Activated naive CD4-positive, alpha-beta T cell (primary cell): ENCODE measurements at places on chromosomes 7 and 10.

DNA sequence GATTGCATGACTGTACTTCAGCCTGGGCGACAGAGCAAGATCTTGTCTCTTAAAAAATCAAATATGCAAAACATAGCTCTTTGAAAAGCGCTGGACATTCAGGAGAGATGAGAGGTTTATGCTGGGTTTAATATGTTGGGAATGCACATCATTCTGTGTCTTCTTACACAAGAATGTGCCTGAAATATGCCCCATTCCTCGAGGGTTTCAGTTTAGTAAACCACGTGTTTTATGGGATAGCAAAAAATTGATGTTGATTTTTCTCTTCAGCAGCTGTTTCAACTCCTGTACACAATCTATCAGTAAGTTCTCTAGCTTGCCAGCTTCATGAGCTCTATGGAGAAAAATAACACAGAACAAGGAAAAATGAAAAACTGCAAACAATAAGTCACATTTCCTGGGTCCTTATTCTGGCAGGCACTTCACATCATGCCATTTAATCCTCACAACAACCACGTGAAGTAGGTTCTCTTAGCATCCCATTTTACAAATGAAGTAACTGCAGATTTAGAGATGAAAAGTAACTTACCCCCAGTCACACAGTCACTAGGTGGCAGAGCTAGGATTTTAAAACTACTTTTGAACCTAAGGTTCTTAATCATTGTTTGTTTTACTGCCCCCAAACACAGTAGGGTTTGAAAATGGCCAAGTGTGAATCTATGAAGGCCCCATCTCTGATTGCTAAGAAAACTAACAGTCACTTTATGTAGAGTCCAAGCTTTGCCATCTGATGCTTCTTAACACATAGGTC lies 423.6 kb downstream of the PHTF2 start:
- no peak for DNase-seq

GRCh38 chr7:3861386-3861785 lies 560.3 kb downstream of the SDK1 start:
- no peak for DNase-seq

DNA sequence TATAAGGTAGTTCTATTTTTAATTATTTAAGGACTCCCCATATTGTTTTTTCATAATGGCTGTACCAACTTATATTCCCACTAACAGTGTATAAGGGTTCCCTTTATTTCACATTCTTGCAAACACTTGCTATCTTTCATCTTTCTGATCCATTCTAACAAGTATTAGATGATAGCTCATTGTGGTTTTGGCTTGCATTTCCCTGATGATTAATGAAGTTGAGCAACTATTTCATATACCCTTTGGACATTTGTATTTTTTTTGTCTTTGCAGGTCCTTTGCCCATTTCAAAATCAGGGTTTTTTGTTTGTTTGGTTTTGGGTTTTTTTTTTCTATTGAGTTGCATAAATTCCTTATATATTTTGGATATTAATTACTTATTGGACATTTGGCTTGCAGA lies 107.2 kb downstream of the EPC1 start:
- no peak for DNase-seq

DNA sequence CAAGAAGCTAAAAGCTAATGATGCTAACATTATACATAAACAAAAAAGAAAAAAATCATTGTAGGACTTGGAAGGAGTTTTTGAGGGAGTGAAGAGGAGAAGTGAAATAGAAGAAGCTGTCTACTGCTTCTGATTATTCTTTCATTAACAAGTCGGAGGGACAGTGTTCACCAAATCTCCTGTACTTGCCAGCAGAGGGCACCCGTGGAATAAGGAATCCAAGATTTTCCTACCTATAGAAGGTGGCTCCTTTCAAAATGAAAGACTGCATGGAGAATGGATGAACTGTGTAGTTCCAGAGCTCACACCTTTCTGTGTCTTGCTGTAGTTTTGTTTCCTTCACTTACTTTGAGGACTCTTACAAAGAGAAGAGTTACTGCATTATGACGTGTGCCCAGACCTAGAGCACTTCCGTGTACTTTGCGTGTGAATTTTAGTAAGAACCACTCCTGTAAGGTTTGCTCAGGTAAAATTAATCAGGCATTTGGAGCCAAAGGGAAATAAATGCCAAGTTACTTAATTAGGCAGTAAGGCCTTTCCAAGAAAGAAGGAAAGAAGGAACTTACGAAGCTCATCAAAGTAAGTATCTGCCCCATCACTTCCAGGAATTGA lies 145.1 kb downstream of the SEMA3D start:
- no peak for DNase-seq

GRCh38 chr10:11918384-11918783 lies 95.2 kb downstream of the PROSER2 start:
- DNase-seq, result no peak

DNA sequence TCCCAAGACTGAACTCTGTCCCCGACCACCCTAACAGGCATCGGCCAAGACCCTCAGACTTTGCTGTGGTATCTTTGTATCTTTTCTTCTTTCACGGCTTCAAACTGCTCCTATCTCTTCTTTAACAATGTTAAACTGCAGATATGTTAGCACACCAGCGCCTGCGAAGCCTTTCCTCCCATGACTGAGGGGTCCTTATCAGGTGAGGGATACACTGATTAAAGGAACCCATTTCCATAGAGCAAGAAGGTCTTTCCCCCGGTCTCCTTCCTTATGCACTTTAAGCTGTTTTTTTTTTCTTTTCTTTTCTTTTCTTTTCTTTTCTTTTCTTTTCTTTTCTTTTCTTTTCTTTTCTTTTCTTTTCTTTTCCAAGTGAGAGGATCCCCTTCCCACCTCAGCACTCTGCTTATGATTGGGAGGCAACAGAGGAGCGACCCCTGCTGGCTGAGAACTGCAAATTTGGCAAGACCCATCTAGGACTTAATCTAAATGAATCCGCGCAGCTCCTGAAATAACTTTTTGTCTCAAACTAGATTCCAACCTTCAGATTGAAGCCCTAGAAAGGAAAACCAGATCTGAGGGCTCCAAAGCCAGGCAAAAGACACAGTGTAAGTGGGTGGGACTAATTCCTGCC lies 109.9 kb downstream of the ITGB8 start:
- no peak for DNase-seq

DNA sequence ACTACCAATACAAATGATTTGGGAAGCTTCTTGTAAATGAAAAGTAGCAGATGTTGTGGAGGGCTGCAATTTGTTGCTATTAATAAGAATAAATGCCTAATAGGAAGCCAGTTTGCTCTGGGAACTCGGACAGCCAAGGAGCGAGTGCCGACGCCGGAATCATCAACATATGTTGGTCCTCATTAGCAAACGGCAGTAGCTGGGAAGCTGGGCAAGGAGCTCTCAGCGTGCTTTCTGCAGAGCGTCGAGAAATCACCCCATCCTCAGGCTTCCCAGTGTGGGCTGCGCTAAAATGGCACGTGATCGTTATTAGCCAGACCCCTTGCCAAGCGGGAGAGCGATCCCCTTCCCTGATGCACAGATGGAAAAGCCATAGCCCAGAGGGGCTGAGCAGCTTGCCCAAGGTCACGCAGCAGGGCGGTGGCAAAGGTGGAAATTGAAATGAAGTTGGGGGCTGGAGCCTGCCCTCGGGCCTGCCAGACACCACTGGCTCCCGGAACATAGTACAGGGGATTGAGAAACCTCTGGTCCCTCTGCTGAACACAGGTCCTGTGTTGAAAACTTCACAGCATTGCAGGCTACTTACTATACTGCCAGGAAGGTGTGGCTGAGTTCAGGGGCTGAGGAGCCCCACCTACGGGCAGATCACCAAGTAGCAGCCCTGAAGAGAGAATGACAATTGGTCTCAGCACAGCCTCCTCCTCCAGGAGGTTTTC lies 326.9 kb downstream of the PLXNA4 start:
- DNase-seq, result no peak

DNA sequence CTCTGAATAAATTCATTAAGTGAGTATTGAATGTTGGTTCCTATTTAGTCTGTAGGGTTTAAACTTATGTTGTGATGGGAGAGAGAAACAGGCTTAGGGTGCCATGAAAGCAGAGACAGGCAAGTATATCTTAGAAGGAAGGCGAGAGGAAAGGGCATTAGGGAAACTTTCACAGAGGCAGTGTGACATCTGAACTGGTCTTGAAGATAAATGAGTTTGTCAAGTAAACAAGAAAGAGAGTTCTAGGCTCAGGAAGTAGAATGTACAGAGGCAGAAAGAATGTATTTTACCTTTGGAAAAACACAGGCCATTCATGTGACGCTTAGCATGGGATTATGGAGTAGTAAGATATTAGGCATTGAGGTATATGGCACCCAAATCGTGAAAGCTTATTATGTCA lies 34.5 kb downstream of the GLCCI1 start:
- DNase-seq, result no peak

DNA sequence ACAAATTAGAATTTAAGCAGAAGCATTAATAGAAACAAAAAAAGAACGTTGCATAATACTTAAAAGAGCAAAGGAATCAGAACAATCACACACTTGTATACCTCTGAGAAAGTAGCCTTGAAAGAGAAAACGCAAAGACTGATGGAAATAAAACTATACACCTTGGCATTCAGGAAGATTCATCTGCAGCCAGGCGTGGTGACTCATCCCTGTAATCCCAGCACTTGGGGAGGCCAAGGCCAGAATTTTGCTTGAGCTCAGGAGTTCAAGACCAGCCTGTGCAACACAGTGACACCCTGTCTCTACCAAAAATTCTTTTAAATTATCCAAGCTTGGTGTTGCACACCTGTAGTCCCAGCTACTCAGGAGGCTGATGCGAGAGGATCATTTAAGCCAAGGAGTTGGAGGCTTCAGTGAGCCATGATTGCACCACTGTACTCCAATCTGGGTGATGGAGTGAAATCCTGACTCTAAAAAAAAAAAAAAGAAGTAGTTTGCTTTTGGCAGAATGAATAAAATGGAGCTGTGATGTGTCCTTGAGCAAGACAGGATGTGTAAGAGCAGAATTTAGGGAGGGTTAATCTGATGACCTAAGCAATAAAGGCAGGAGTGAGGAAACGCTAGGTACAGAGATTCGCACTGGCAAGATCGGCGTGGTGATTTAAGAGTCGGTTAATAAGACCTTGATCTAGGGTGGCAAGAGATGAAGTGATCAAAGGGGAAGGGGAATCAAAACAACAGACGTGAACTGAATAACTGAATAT lies 75.8 kb upstream of the NRP1 start:
- DNase-seq, result no peak

GRCh38 chr10:35420827-35421552 lies 84.7 kb downstream of the CCNY start:
- DNase-seq, result no peak

DNA sequence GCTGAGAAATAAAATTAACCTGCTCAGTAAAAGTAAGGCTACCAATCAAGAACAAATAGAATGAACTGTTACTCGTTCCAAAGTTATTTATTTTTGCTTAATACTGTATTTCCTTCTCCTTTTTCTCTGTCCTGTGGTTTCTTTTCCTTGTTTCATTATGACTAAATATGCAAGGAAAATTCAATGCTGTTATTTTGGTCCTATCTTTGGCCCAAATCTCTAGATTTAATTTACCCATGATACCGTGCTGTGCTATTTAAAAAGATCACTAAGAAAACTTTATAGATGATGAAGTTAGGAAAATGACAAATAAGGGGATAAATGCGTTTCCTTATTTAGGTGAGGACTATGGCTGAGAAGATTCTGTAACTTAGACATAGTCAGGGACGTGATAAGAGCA lies 45.3 kb upstream of the FAM133B start:
- no peak for DNase-seq

- DNase-seq, result no peak
These were observed 194.2 kb downstream of the CAMK1D start for GRCh38 chr10:12543589-12543988.

- DNase-seq, result no peak
These were observed 12.5 kb downstream of the ADK start for GRCh38 chr10:74163319-74164068.

DNA sequence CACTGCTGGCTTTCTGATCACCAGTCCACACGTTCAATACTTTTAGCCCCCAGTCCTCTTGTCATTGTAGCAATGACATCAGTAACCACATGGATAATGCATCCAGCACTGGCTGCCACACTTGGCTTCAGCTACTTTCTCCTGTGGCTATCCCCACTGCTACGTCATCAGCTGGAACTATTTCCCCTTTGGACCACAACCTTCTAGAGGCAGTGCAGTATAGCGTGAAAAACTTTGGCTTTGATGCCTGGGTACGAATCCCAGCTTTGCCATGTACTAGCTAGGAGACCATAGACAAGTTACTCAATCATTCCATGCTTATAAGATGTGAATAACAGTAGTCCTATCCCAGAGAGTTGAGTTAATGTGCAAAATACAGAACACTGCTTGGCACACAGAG lies 63.2 kb downstream of the CCDC3 start:
- no peak for DNase-seq

DNA sequence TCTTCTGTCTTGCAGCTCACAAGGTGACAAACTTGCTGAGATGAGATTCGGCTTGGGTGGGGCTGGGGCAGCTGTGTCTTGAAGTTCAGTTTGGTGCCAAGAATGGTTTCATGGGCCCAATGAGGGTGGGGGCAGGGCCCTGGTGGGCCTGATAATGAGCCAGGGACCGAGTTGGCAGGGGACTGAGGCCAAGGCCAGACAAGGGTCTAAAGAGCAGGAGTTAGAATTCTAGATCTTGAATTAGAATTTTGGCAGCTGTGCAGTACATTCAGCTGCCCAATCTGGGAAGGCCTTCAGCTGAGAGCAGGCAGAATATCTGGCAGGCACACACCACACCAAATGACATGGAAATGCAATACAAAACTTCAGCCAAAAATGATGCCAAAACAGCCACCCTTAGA lies 1.5 kb upstream of the JAZF1 start:
- no peak for DNase-seq

DNA sequence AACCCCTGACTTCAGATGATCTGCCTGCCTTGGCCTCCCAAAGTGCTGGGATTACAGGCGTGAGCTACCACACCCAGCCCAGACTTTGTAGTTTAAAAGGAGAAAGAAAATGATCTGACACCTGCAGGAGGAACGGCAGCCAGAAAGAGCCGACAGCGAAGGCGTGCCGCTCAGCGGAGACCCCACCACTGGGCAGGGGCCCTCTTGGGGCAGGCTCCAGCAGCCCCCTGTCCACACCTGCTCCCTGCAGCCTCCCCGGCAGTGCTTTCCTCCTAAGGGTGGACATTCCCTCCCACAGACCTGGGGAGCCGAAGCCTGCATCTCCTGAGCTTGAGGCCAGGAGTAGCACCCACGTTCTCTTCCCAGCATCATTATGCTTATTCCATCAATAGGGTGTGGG lies 19.2 kb upstream of the CNPY1 start:
- no peak for DNase-seq

GRCh38 chr10:67603701-67604100 lies 92.3 kb downstream of the CTNNA3 start:
- DNase-seq, result no peak

DNA sequence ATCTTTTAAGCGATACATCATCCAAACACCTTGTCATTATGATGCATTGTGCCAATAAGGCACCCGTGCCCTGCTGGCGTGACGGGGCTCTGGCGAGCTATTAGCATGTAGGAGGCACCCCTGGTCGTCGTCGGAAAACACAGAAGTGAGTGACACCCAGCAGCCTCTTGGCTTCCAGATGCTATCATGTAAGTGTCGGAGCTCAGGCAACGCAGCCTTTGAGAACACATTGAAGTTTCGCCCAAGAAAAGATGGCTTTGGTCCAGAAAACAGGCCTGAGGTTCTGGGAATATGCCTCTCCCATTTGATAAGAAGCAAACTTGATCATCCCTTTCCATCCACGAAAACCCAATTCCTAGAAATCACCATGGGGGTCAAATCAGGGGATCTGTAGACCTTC lies 555.3 kb downstream of the GALNT17 start:
- no peak for DNase-seq

- no peak for DNase-seq
These were observed 109.4 kb downstream of the ADARB2 start for GRCh38 chr10:1627945-1628344.
